ENCODE measurements at places on chromosomes 11 and 22.

DNA sequence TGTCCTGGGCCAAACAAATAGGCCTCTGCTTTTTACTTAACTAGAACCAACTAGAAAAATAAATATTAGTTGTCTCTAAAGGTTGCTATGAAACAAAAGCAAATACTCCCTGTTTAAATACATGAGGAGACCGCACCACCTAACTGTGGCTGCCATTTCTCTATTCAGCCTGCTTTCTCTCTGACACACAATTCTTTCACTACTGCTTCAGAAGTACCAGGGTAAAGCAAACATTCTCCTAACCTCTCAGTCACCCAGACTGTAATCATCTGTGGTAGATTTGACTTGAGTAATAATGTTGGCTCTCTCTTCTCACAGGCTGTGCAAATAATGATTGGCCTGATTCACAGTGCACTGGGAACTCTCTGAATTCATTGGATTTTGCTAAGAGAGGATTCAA is 41.0 kb upstream of the MS4A8 start:
- DNase-seq: no peak

DNA sequence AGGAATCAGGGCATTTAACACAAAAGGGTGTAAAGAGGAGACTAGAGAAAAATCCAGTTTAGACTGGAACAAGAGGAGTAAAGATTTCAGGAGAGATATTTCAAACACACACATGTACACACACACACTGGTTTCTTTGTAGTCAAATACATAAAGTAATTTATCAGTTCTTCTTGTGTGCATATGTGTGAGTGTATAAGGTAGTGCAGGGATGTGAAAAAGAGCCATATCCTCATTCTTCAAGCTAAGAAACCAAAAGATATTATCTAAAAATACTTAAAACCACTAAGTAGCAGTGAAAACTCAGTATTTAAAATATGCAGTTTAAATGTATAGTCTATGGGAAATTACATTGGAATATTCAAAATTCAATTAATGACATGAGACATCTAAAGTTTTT is 52.5 kb upstream of the CARD18 start:
- no peak for DNase-seq

- no peak for DNase-seq
These were observed 455.0 kb downstream of the BRD1 start for GRCh38 chr22:49372530-49373288.

DNA sequence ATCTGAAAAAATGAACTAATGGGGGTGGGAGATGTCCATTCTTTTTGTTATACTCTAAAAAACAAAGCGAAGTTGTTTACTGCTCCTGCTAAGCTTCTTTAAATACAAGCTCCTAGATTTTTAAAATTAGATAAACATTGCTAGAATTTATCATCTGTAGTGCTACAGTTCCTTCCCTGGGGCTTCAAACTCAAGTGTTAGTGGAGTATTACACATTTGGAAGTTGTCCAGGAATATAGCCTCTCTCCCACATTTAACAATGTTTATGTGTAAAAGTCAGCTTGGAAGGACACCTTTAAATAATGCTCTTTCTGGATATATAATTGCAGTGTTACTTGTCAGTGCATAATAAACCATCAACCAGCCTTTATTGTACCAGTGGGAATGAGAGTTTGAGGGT is 155.5 kb downstream of the SPON1 start:
- DNase-seq: no peak

DNA sequence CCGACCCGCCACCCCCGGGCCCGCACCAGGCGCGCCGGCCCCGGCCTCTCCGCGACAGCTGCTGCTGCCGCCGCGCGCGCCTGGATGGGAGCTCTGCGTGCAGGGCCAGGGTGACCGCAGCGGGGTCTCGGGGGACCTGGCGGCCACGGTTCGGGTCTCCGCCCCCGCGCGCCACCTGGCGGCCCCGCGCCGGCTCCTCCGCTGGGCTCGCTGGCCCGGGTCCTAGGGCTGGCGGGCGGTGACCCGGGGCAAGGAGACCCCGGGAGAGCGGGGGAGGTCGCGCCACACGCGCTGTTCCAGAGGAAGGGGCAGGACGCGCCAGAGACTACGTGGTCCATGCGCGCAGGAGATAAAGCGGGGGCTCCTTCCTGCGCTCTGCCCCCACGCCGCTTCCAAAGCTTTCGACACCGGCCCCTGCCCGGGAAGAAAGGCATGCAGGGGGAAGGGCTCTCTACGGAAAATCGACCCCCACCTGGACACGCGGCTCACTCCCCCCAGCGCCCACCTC is 562 bp downstream of the SHANK2 start:
- DNase-seq: no peak

- DNase-seq: no peak
These were observed 176.5 kb upstream of the TTC12 start for GRCh38 chr11:113137713-113138529.

- no peak for DNase-seq
These were observed 5.8 kb downstream of the SHANK2 start for GRCh38 chr11:71246559-71246958.

DNA sequence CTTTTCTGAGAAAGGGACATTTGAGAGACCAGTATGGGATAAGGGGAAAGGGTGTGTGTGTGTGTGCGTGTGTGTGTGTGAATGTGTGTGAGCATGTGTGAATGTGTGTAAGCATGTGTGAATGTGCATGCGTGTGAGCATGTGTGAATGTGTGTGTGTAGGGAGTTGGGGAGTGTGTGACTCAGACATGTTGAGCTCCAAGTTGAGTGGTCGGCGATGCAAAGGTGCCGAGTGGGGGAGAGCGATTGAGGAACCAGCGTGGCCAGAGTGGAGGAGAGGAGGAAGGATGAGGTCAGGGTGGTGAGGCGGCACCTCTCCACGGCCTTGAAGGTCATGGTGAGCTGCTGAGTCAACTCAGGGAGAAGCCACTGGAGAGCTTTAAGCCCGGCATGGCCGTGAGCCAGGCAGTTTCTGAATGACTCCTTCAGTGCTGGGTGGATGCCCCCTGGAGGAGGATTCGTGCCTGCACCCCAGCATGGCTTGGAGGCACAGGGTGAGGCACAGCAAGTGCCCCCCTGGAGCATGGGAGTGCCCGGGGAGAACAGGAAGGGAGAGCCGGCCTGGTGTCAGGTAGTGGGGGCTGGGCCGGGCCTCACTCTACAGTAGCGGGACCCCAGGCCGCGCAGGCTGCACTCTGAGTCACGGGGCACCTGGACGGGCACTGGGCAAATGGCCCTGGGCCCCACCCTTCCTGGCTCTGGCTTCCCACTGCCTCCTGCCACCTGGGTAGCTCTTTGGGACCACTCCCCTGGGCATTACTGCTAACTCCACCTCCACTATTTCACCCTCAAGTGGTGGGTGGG is 8.2 kb upstream of the CCDC88B start:
- DNase-seq: peak; percentile 30

DNA sequence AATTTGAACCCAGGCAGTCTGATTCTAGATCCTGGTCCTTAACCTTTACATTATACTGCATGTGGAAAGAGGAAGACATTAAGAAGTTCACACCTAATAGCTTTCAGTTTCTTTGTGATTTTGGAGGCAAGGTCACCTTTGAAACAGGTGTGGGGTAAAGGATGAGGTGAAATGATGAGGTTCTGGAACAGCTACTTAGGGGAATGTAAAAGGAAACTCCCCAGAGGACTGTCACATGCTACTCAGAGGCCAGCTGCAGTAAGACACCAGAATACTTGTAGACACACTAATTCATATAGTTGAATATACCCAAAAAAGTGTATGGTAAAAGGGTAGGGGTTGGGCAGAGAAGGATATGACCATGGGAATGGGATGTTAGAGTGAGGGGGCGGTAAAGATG is 5.4 kb downstream of the APIP start:
- DNase-seq: no peak

DNA sequence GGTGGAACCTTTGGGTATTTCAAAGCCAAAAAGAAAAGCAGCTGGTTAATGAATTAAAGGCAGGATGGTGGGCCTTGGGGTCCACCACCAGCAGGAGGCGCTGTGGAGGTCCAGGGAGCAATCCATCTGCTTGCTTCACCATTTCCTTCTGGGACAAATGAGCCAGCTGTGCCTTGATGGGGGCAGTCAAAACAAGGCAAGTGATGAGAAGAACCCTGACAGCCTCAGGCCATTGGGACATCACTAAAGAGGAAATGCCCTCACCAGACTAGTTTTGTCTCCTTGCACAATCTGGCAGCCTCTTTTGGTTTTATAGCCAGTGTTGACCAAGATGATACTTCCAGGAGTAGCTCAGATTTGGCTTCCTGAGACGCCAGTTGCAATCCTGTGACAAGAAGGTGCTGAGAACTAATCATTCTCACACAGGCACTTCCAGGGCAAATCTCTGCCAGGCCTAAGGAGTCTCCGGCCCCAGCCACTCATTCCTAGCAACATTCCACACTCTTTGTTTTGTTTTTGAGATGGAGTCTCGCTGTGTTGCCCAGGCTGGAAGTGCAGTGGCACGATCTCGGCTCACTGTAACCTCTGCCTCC is 38.2 kb upstream of the WEE1 start:
- peak; percentile 67 for DNase-seq

DNA sequence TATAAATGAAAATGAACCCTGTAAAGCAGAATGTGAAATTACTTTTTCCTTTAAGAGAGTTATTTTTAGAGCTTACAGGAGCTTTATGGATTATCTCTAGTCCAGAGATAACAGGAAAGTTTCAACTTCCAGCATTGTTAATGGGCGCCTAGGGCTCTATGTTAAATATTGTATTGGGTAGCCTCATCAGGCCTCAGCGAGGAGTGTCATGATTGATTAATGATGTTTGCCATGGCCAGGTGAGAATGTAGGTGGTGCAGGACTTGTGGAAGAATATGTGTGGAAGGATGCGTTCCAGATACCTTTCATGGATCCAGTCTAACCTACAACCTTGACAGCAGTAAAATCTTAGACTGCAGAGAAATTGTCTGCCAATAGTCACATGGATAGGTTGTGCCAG is 50.6 kb downstream of the ME3 start:
- DNase-seq: no peak

DNA sequence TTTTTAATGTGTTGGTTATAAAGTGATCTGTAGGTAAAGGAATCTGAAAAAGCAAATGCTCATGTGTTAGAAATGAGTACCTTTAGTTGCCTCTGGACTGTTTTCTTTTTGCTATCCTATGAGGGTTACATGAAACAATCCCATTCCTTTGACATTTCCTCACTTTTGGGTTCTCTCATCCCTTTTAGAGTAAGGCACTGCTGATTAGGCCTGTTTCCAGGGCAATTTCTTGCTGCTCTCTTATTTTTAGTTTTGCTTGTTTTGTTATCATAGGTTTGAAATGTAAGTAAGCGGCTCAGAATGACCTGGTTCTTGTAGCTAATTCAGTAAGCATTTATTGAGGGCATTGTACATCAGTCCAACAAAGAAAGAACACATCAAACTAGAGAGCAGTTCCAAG is 138.9 kb downstream of the DDX10 start:
- no peak for DNase-seq

GRCh38 chr11:95089620-95090542 is at the start of gene ENDOD1:
Gene ENDOD1, plus strand, starts transcription at chr11:95089846. Its CDS starts 82 bp downstream, at chr11:95089928.
- peak; percentile 62 for DNase-seq

GRCh38 chr11:19553683-19554333 is 158.8 kb upstream of the NAV2 start:
- peak; percentile 49 for DNase-seq

- DNase-seq: no peak
These were observed 30.4 kb upstream of the SYT7 start for GRCh38 chr11:61611309-61611708.

GRCh38 chr22:28869736-28870135 is 13.6 kb upstream of the ZNRF3 start:
- no peak for DNase-seq

GRCh38 chr11:58742140-58742539 is 10.4 kb upstream of the GLYAT start:
- no peak for DNase-seq

DNA sequence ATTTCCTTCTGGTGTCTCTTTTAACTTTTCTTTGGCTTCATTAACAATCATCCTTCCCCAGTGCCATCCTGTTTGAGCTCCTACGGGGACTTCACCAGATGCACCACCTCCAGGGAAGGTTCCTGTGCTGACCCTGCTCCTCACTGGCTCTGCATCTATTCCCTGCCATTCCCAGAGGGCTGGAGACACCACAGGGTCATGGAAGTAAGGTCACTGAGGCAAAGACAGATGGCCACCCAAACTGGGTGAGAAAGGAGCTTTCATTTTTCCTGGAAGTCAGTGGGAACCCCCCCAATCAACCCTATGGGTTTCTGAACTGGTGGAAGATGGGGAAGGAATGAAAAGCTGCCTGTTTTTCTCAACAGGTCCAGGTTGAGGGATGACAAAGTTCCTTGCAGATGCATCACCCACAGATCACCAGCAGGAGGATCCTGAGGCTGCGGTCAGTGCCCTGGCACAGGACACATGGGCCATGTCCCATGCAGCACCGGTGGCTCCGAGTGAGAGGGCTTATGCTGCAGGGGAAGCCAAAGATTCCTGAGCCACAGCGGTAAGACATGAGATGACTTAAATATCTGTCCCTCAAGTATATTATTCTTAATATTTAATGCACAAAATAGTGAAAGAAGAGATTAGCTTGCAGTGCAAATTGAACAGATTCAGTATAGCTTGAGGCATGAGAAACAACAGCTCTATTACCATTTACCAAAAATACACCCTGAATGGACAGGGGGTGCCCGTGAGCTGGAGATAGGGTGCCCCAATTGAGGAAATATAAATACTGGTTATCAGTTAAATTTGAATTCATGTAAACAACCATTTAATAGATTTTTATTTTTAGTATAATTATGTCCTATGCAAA is 73.0 kb upstream of the VPREB1 start:
- no peak for DNase-seq

GRCh38 chr11:68386331-68386978 is 74.1 kb downstream of the LRP5 start:
- no peak for DNase-seq

- DNase-seq: no peak
These were observed 48.0 kb downstream of the FLI1 start for GRCh38 chr11:128741916-128742315.

GRCh38 chr11:80993536-80993935 is 1552.7 kb upstream of the TENM4 start:
- DNase-seq: no peak

GRCh38 chr11:61494381-61494961 is 14.1 kb upstream of the LRRC10B start:
- no peak for DNase-seq

DNA sequence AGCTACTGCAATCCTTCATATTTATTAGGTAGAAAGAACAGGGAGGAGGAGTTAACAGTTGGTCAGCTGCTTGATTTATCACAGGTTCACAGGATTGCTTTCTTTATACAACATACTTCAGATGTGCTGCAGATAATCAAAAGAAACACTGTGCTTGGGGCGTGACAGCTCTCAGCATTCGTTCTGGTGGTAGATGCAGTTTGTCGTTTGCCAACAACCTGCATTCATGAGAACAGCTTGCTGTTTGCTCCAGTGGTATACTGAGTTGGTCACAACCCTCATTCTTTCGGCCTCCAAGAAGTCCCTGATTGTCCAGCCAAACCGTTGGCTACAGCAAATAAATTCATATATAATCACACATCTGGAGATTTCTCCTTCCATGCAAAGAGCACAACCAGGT is 120.5 kb downstream of the ZNF280B start:
- DNase-seq: no peak

Measured in stimulated activated CD8-positive, alpha-beta memory T cell treated with anti-CD3 and anti-CD28 coated beads, Interleukin-15, amount 100 ng/mL, for 1 hour (primary cell).